Stimulated activated naive CD8-positive, alpha-beta T cell treated with anti-CD3 and anti-CD28 coated beads, Interleukin-15, Interleukin-2, amounts not matched to agents 100 U/mL and 50 U/mL, for 24 hours (primary cell): ENCODE measurements at places on chromosomes 7 and 10.

DNA sequence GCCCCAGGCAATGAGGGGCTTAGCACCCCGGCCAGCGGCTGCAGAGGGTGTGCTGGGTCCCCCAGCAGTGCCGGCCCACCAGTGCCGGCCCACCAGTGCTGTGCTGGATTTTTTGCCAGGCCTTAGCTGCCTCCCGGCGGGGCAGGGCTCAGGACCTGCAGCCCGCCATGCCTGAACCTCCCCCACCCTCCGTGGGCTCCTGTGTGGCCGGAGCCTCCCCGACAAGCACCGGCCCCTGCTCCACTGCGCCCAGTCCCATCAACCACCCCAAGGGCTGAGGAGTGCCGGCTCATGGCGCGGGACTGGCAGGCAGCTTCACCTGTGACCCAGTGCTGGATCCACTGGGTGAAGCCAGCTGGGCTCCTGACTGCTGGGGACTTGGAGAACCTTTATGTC is 3.5 kb upstream of the ACSL5 start:
- DNase-seq = no peak

GRCh38 chr10:67599597-67599996 is 96.4 kb downstream of the CTNNA3 start:
- no peak for DNase-seq

DNA sequence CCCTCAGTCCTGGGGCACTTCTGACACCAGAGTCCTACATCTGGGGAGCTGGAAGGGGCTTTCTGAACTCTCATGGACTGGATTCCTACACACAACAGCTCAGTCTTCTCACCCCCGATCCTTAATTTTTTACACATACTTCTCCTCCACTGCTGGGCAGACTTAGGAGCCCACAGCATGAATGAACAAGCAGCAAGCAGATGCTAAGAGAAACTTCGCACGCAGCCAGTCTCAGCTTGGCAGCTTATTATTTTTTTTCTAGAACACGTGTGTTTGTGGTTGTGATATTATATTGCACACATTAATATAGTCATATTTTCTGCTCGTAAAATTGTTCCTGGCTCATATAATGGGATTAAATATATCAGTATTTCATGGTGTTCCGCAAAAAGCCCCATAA is 50.9 kb upstream of the LOXL4 start:
- DNase-seq = no peak

GRCh38 chr7:130881091-130881798 is 147.2 kb upstream of the KLF14 start:
- no peak for DNase-seq

GRCh38 chr10:14873090-14873760 is 5.4 kb upstream of the SUV39H2 start:
- no peak for DNase-seq

GRCh38 chr10:11045995-11046775 is 28.5 kb downstream of the CELF2 start:
- no peak for DNase-seq
